ENCODE measurements at places on chromosomes 7 and 10. TPM values are rescaled to one million over a fixed set of nuclear protein-coding genes. Genes with fewer than 3 reads are reported as not detected.

PRSS37 gene
- not detected for total RNA-seq

MINDY3 gene
- 22.0 TPM for total RNA-seq

CPA5 gene
- not detected for total RNA-seq

GHITM gene
- total RNA-seq: 179 TPM

WIPF3 gene
- not detected for total RNA-seq

MAGI2 gene
- total RNA-seq: 3.4 TPM

XRCC2 gene
- 2.0 TPM for total RNA-seq

TMEM229A gene
- total RNA-seq: not detected

VAX1 gene
- not detected for total RNA-seq

C10orf95 gene
- total RNA-seq: not detected
